ENCODE measurements at places on chromosomes 6 and 20.

GRCh38 chr6:30711758-30712380 is 5.2 kb downstream of the MDC1 start:
- DNase-seq, result no peak

GRCh38 chr20:2331901-2332565 is 36.2 kb downstream of the TGM3 start:
- DNase-seq, result no peak

- DNase-seq, result no peak
These were observed 37.6 kb upstream of the ZBP1 start for GRCh38 chr20:57657535-57658446.

DNA sequence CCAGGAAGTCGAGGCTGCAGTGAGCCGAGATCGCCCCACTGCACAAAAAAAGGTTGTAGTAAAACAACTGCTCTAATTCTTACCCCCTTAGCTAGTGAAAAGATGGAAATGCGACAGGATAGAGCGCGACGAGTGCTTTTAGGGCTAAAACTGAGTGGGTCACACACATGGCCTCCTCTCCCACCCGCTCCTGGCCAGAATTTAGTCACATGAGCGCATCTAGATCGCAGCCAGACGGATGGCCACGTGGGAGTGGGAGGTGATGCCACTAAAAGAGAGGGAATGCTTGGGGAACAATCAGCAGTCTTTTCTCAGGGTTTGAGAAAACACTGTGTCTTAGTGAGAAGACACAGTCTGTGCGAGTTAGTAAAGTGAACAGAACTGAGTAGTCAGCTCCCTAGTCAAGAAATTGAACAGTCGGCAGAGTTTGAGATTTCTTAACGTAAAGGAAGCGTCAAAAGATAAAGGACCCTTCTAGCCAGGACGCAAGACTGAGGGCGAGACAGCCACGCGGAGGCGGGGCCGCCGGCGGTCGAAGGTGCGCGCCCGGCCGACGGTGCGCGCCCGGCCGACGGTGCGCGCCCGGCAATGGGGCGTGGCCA is 664 bp upstream of the ACTR5 start:
- DNase-seq, result no peak

DNA sequence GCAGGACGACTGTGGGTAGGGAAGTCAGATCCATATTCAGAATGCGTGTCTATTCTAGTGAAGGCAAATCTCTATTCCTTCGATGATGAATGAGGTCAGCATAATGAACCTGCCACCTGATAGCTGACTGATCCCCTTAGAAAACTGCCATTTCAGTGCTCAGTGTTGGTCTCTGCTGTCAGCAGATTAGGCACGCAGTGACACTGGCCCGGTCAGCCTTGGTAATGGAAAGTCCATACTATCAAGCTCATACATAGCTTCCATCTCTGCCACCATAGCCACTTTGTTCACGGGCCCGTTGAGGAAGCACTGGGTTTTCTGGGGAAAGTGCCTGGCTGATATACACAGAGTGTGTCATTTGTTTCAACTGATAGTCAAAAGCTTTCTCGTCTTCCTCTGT is 54.0 kb downstream of the C6orf52 start:
- DNase-seq, result no peak

DNA sequence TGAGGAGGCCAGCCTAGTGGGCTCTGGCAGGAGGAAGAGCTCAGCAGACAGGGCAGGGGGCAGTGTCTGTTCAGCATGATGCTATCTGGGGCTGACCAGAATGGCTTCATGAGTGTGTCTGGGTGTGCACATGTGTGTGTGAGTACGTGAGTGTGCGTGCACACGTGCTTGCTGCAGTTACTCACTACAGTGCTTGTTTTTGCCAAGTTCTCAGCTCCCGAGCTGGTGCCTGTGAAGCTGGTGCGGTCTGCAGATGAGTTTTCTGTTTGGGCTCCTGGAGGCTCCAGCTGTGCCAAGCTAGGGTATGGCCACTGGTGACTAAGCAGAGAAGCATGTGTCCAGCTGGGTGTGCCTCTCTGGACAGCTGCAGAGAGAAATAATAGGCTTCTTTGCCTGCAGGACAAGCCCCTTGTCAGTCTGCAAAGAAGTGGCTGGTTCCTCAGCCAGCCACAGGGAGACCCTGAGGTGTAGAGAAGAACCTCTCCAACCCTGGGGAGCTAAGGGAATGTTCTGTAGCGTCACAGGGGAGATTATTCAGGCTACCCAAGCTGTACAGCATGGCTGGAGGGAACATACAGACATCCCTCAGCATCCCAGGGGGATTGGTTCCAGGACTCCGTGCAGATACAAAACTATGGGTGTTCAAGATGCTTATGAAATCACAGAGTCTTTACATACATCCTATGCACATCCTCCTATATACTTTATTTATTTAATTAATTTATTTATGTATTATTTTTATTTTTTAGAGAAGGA is 40.2 kb upstream of the FAM50B start:
- DNase-seq, result no peak

DNA sequence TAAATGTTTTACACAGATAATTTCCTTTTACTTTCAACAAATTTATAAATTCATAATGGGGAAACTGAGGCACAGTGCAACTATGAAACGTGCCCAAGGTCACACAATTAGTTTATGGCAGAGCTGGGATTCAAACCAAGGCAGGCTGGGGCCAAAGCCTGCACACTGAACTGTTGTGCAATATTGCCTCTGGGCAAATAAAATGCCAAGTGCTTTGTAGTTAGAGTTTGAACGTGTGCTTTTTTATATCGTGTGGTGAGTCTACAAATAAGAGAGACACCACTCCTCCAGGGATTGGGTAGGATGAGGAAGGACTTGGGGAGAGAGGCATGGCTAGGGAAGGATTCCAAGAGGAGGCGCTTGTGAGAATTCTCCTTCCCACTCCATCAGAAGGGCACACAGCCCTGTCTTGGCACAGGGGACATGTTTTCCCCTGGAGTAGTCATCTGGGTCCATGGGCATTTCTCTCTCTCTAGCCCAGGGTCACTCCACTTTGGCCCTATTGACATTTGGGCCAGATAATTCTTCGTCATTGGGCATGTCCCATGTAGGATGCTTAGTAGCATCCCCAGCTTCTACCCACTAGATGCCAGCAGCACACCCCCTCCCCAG is 2.8 kb upstream of the CDH22 start:
- no peak for DNase-seq

GRCh38 chr20:6028818-6029217 is 25.0 kb downstream of the LRRN4 start:
- no peak for DNase-seq

All from BE2C (cell line).